ENCODE measurements at places on chromosomes 7 and 10. TPM values are rescaled to one million over a fixed set of nuclear protein-coding genes. Genes with fewer than 3 reads are reported as not detected.

The CUTC gene
- polyA plus RNA-seq: 22.5 TPM

The RAB11FIP2 gene
- 19.4 TPM for polyA plus RNA-seq

The SPRN gene
- 3.0 TPM for polyA plus RNA-seq

The PNLIPRP3 gene
- polyA plus RNA-seq: not detected

The RASA4B gene
- polyA plus RNA-seq: 10.8 TPM

The HMX3 gene
- not detected for polyA plus RNA-seq

The TEX47 gene
- not detected for polyA plus RNA-seq

The SPOCK2 gene
- 15.9 TPM for polyA plus RNA-seq

The ZNF804B gene
- not detected for polyA plus RNA-seq

The HOXA6 gene
- polyA plus RNA-seq: 0.27 TPM

The CYP3A5 gene
- polyA plus RNA-seq: 0.65 TPM

The GIMAP1 gene
- 2.5 TPM for polyA plus RNA-seq

The NT5C2 gene
- polyA plus RNA-seq: 152 TPM

The LRRN3 gene
- 9.1 TPM for polyA plus RNA-seq

The OR6B1 gene
- not detected for polyA plus RNA-seq

The ACHE gene
- polyA plus RNA-seq: 29.8 TPM

The VWC2 gene
- polyA plus RNA-seq: 0.22 TPM

The PPIA gene
- polyA plus RNA-seq: 785 TPM

The TDRD1 gene
- 0.11 TPM for polyA plus RNA-seq

The TBATA gene
- polyA plus RNA-seq: not detected

The ENTPD1 gene
- 11.8 TPM for polyA plus RNA-seq

The HOXA7 gene
- 1.5 TPM for polyA plus RNA-seq

The IDI1 gene
- polyA plus RNA-seq: 54.9 TPM

The TUBAL3 gene
- 0.14 TPM for polyA plus RNA-seq

The ANLN gene
- polyA plus RNA-seq: 34.6 TPM

The GSTO2 gene
- polyA plus RNA-seq: 0.91 TPM

The ZNF277 gene
- 23.6 TPM for polyA plus RNA-seq

The NPC1L1 gene
- 0.04 TPM for polyA plus RNA-seq

The NFE2L3 gene
- 4.8 TPM for polyA plus RNA-seq

The ORAI2 gene
- polyA plus RNA-seq: 9.1 TPM

The ERVW-1 gene
- 0.75 TPM for polyA plus RNA-seq

The PRR15 gene
- polyA plus RNA-seq: not detected

The ADGRA1 gene
- 2.9 TPM for polyA plus RNA-seq

The CRHR2 gene
- 5.8 TPM for polyA plus RNA-seq

The SMIM30 gene
- polyA plus RNA-seq: 108 TPM

The SCIN gene
- polyA plus RNA-seq: 1.3 TPM

The LOXL4 gene
- polyA plus RNA-seq: 11.7 TPM

The EMX2 gene
- polyA plus RNA-seq: 14.2 TPM

The CRTAC1 gene
- polyA plus RNA-seq: 0.37 TPM

The ADRB1 gene
- polyA plus RNA-seq: 0.07 TPM

The INSYN2A gene
- 0.63 TPM for polyA plus RNA-seq

The ADRA2A gene
- polyA plus RNA-seq: 6.4 TPM

The PVRIG gene
- polyA plus RNA-seq: 7.4 TPM

The CCZ1B gene
- polyA plus RNA-seq: 32.3 TPM

The NOC3L gene
- polyA plus RNA-seq: 12.7 TPM

The CLRN3 gene
- polyA plus RNA-seq: not detected

The OR2A12 gene
- polyA plus RNA-seq: not detected

The ATG9B gene
- 0.45 TPM for polyA plus RNA-seq

The CRYGN gene
- polyA plus RNA-seq: not detected

The GIMAP8 gene
- 7.6 TPM for polyA plus RNA-seq

The STRIP2 gene
- polyA plus RNA-seq: 5.3 TPM

The TSPAN14 gene
- 38.1 TPM for polyA plus RNA-seq

The GATA3 gene
- polyA plus RNA-seq: 0.47 TPM

The ZNF138 gene
- 14.5 TPM for polyA plus RNA-seq

The RBM20 gene
- 13.5 TPM for polyA plus RNA-seq

The CABCOCO1 gene
- 0.80 TPM for polyA plus RNA-seq

The ZNF503 gene
- polyA plus RNA-seq: 9.3 TPM

The DPY19L1 gene
- polyA plus RNA-seq: 19.9 TPM
